ENCODE measurements at places on chromosomes 1 and 21.

- DNase-seq: no peak
Observed at GRCh38 chr1:209355415-209355814, 228.1 kb upstream of the CAMK1G start.

DNA sequence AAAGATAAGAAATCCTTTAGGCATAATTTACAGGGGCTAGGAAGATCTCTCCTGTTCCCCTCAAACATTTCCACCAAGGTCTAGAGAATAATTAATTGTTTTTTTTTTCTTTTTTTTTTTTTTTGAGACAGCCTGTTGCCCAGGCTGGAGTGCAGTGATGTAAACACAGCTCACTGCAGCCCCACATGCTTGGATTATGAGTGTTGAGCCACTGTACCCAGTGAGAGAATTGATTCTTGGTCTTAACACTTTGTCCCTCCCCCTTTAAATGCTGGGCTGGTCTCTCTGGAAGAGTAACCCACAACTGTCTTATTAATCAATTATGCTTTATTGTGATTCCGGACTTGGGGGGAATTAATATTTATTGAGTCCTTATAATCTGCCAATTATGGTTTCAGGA lies 33.4 kb downstream of the ATF3 start:
- DNase-seq: no peak

GRCh38 chr1:211192227-211192626 lies 58.3 kb upstream of the KCNH1 start:
- no peak for DNase-seq

- peak; percentile 98 for DNase-seq
Observed at GRCh38 chr1:56424744-56425493, 154.4 kb downstream of the PLPP3 start.

GRCh38 chr1:32247983-32248889 lies 1.2 kb downstream of the FAM167B start:
- peak; percentile 84 for DNase-seq

GRCh38 chr1:178702146-178702545 lies 22.9 kb upstream of the RALGPS2 start:
- no peak for DNase-seq

DNA sequence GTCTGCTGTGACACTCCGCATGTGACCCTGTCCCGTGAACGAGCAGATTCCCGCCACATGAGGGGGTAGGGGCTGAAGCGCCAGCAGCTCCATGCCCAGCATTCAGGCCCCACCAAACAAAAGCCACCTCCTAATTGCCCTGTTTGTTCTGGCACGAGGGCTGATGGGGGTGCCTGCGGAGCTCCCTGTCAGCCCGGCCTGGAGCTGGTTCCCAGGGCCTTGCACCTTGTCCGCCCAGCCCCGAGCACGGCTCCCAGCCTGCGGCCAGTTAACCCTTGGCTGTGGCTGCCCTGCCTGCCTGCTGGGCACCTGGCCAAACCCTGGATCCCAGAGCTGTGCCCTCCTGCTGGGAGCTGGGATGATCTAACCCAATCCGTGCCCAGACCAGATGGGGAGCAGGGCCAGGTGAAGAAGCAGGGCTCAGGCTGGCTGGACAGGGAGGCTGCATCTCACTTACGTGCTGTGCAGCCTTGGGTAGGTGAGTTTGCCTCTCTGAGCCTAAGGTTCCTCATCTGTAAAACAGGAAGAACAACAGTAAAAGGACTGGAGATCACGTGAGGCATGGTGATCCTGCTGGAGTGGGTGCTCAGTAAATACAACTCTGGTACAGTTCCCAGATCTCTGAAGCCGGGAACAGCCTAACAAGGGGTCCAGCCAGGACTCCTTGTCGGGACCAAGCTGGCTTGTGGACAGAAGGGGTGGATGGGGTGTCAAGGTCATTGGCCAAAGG lies 110.9 kb upstream of the IFFO2 start:
- DNase-seq: peak; percentile 10

- DNase-seq: no peak
Observed at GRCh38 chr1:153578490-153578889, 12.8 kb upstream of the S100A2 start.

DNA sequence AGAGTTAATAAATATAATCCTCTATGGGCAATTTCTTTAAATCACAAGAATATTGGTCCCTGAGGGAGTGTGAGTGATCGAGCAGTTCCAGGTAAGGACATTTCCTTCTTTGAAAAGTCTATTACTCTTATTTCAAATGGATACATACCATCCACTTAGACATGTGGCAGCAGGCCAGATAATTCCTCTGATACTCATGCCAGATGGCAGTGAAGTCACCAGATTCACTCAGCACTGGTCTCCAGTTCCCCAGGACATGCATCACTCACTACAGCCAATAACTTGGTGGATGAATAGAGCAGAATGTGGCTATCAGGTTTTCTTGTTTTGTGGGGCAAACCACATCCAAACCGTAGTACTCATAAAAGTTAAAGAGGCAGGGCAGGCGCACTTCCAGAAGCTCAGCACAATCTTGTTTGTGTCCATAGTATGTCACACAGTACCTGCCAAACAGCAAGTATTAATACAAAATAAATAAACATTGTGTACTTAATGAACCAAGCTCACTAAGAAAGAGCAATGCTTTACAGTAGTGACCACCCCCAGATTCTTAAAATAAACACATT lies 74.2 kb upstream of the CD53 start:
- DNase-seq: peak; percentile 96

DNA sequence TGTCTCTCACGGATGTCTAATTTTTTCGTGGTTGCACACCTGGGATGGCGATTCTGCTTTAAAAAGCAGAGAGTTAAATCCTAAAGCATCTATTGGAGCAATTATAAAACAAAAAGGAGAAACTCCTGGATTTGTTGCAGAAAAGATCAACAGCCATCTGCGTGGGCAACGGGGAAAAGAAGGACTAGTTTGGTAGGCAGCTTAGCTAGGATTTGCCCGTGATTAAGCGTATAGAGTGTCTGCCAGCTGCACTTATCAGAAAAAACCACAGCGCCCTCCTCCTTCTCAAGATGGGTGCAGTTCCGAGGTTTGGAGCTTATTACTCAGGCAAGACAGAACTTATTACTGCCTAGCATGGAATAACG lies 526 bp upstream of the SLC25A24 start:
- DNase-seq: peak; percentile 80

GRCh38 chr1:119794876-119795240 lies 16.4 kb downstream of the REG4 start:
- DNase-seq: no peak

DNA sequence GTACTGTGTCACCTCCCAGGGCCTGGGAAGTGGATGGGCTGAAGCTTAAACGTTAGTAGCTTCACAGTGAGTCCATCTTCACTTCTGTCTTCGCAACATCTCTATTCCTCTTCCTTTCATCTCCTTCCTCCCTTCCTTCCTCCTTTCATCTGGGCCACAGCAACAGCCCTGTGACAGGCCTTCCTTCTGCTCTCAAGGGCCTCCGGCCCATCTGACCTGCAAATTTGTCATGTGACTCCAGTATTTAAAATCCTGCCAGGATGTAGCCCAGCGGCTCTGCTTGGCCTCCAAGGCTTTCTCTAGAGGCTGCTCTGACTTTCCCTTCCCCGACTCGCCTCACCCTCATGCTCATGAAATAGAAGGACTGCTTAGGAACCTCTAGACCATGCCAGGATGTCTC lies 10.9 kb upstream of the BATF3 start:
- no peak for DNase-seq

DNA sequence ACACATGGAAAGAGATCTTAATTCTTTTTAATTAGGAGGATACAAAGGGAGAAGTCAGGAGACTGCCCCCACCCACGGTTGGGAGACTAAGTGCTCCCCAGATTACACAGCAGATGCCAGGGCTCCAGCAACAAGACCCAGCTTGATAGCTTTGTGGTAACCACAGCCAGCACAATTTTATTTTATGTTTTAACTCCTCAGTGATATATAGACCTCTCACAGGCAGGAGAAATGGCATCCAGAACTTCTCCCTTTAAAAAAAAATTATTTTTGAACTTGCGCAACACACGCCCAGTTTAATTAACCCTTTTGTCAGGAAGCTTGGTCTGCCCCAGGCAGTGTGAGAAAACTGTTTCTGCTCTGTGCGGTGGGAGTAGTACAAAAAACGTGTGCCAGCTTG lies 62.6 kb upstream of the ACOT11 start:
- peak; percentile 58 for DNase-seq

DNA sequence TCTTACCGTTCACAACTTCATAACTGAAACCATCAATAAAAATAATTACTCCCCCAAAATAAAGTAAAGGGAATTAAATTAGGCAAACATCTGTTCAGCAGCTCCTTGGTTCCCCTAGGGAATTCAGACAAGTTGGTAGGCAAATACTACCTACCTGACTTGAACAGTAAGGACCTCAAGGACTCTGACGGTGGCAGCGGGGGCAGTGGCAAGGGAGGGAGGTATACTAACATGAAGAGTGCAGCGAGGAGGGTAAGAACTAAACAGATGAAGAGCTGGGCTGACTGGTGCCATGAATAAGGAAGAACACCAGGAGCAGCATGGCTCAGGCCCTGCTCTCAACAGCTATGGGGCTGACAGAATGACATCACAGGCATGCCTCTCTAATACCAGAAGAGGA lies 33.1 kb downstream of the MTOR start:
- peak; percentile 43 for DNase-seq
